MG63 (cell line): ENCODE measurements at places on chromosomes 3 and 15. TPM values are rescaled to one million over a fixed set of nuclear protein-coding genes. Genes with fewer than 3 reads are reported as not detected.
A peak's percentile ranks its signal among the peaks of the same experiment; 100 is the strongest.

- no peak for DNase-seq
Measured at GRCh38 chr3:23341147-23341838, 138.2 kb downstream of the UBE2E2 start.

GRCh38 chr3:53650928-53651661, 156.7 kb downstream of the CACNA1D start:
- DNase-seq, result no peak

PGBD4 gene
- 0.76 and 1.6 TPM in 2 replicates for total RNA-seq

DNA sequence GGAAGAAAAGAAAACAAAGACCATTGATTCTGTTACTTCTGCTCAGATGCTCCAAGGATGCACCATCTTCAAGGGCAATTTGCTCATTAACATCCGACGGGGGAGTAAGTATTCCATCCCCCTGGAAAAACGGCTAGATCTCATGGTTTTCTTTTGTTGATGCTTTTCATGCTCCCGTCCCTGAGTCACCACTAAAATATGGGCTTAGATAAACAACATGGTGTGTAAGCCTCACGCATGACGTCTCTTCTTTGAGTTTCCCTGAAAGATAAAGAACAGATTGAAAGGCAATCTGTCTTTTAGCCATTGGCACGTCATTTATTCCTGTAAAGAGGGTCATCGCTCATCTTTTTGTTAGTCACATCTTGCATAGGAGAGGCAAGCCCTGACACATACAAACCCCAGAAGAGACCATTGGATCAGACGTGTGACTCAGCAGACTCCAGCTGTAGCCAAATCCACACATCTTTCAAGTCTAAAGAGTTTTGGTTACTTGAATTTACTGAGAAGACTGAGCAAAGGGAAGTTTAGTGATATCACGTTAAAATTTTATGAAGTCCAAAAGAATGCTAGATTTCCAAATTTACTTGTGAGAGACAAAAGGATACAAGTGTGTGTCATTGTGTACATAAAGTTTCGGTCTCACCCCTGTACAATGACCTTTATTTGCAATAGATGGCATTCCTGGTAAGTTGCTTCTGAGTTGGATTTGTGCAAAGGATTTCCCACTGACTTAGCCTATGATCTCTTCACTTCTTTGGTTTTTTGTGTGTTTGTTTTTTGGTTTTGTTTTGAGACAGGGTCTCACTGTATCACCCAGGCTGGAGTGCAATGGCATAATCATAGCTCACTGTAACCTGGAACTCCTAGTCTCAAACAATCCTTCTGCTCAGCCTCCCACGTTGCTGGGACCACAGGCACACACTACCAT, 110.5 kb downstream of the PGPEP1L start:
- peak; percentile 88 for DNase-seq

DNA sequence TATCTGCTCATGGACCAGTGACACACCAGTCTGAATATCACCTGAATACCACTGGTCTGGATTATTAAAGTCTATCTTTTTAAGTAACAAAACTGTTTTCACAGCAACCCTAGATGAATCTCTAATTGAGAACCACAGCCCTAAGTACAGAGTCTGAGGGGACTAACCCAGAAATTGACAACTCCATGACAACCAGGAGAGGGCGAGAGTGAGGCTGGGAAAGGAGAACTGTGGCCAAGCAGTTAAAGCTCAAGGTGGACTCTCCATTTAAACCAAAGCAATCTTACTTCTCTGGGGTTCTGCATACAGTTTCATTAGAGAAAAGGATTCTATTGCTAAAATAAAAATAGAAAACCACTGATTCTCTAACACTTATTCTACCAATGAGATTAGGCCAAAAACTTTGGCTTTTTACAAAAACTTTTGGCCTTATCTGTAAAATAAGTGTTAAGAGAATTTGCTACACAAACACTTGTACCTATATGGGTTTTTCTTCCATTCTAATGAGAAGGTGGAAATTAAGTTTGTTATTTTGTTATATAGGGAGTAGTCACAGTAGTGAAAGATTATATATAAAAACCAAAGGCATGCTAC, 11.4 kb downstream of the NEK10 start:
- DNase-seq, result peak; percentile 17

ARNT2 gene
- total RNA-seq, result 7.2 and 7.4 TPM in 2 replicates

BTLA gene
- total RNA-seq, result not detected in 2 replicates

DNA sequence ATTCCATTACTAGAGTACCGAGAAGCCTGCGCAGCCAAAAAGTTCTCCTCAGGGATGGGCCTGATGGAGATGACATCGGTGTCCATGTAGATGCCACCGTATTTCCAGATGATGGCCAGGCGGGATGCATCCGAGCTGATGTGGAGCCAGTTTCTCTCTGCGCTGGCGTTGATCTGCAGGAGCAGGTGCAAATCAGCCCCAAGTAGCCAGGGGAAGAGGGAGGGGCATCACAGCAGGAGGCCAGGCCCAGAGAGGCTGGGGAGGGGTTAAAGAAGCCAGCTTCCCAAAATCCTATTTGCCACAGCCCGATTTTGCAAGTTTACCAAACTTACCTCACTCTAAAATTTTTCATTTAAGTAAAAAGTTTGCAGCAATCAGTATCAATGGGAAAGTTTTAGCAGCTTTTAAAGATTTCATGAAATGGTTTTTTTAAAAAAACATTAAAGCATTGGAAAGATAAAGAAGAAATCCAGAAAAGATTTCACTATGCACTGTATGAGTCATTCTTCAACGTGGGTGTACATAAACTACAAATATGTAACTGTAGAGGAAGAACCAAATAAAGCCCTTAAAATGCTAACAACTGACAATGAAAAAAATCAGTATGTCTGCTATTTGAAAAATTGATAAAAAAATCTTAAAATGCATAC, 7.4 kb downstream of the A4GNT start:
- DNase-seq, result no peak

CADM2 gene
- total RNA-seq, result not detected in 2 replicates

- DNase-seq, result no peak
Measured at GRCh38 chr3:4225005-4225471, 78.1 kb upstream of the SETMAR start.

GRCh38 chr3:39809181-39809994, at the start of gene MYRIP:
Gene MYRIP (plus strand): TSS chr3:39809609. CDS start chr3:39900817, 91,208 bp downstream.
- DNase-seq, result peak; percentile 69

DNA sequence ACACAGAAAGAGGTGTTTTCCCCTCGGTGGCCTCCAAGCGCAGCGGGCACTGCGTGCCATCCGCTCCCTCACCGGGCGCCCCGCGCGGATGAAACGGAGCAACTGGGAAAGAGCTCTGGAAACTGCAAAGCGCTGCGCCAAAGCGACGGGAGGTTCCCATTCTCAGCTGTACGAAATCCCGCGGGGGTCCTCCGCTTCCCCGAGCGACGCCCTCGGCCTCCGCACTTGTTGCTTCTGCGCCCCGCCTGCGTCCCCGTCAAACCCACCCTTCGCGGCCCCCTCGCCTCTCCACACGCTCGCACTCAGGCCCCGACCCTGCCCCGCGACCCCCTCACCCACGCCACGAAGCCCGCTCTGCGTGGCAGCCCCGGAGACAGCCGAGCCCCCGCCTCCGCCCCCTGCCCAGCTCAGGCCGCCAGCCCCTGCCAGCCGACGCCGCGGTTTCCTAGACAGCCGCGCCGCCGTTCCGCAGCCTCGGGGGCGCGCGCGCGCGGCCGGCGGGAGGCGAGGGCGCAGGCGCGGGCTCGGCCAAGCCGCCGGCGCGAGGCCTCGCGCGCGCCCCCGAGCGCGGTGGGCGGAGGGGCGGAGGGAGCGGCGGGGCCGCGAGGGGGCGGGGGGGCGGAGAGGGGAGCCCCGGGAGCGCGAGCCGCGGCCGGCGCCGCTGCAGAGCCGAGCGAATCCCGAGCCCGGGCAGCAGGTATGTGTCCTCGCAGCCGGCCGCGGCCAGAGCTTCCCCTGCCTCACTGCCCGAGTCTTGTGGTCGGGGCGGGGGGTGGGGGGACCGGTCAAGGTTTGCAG, at the start of gene TMEM266:
Gene TMEM266 (plus strand): TSS at position 666 of the 798 bp plus-strand sequence. CDS start 74,279 bp downstream, outside the sequence.
- peak; percentile 47 for DNase-seq

GRCh38 chr15:100696452-100696851, 94.1 kb downstream of the ASB7 start:
- DNase-seq, result no peak

DNA sequence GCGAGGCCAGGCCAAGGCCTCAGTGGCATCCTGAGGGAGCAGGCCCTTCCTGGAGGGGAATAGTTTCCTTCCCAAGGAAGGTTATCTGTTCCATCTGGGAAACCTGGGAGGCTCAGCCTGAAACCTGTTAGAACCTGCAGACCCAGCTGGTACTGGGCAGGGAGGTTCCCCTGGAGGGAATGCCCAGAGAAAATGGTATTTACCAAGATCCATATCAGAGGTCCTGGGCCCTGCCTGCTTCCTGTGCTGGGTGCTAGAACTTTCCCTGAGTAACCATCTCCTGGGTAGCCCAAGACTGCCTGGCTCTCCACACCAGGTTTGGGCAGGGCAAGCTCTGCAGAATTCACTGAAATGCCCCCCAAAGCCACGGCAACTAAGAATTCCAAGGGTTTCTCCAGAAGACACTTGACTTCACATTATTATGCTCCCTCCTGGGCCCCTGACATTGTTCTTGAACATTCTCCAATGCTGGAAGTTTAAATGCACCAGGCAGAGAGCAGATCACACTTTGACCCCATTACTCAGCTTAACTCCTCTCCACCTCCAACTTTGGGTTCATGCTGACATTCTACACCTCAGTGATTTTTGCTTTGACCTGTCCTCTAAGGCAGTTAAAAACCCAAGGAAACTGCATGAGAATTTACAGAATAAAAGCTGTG, 2.0 kb downstream of the CA12 start:
- no peak for DNase-seq

DNA sequence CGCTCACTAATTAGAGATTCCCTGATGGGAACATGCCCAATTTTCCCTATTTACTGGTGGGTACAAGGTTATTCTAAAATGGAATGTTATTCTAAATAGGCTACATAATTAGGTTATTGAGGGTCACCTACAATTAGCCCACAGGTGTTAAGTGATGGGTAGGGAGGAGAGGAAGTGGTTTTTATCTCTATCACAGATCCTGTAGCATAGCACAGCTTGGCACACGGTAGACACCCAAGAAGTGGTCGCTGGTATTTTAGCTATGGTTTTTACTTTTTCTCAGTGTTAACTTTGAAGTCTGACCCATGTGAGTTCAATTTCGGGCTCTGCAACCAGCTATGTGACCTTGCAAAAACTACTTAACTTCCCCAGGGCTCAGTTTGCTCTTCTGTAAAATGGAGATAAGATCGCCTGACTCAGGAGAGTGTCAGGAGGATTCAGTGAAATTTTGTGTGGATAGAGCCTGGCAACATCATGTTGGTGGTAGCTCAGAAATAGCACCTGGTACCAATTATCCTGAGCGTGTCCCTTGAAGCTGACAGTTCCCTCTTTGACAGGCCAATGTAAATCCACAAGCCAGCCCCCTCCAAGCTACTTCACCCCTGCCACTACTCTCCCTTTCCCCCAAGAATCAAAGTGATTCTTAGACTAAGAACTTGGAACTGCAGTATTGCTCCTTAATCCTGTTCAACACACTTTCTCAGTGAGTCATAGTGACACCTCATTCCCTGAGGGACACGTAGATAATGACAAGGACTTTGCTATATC, 8.7 kb upstream of the LMCD1 start:
- DNase-seq, result no peak

CCR2 gene
- total RNA-seq, result not detected in 2 replicates

ITIH1 gene
- not detected in 2 replicates for total RNA-seq

EFHB gene
- not detected in 2 replicates for total RNA-seq

TMEM212 gene
- total RNA-seq, result not detected in 2 replicates

DNA sequence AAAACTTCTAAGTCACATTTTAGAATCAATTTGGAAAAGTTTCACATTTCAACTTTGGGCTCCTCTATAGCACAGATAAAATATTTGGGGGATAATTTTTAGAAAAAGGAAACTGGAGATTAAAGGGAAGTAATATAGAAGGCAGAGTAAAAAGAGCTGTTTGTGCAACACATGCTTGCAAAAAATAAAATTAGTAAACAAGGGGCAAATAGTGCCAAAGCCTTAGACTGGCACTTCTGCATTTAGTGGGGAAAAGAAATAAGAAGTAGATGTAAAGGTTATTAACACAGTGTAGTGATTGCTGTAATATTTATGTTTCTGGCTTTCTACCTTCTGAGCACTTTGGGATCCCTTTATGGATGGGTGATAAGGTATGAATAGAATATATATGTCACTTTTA, 246.6 kb downstream of the CBLB start:
- DNase-seq, result no peak

GRCh38 chr15:91865486-91865885, 12.0 kb downstream of the SLCO3A1 start:
- DNase-seq, result no peak

ITGA11 gene
- total RNA-seq, result 41.0 and 63.4 TPM in 2 replicates

CHRD gene
- total RNA-seq, result 0.03 TPM in 1 of 2 replicates, not detected in the other

GPR149 gene
- not detected in 2 replicates for total RNA-seq

GRCh38 chr3:64289622-64290021, 64.4 kb upstream of the PRICKLE2 start:
- DNase-seq, result no peak

DNA sequence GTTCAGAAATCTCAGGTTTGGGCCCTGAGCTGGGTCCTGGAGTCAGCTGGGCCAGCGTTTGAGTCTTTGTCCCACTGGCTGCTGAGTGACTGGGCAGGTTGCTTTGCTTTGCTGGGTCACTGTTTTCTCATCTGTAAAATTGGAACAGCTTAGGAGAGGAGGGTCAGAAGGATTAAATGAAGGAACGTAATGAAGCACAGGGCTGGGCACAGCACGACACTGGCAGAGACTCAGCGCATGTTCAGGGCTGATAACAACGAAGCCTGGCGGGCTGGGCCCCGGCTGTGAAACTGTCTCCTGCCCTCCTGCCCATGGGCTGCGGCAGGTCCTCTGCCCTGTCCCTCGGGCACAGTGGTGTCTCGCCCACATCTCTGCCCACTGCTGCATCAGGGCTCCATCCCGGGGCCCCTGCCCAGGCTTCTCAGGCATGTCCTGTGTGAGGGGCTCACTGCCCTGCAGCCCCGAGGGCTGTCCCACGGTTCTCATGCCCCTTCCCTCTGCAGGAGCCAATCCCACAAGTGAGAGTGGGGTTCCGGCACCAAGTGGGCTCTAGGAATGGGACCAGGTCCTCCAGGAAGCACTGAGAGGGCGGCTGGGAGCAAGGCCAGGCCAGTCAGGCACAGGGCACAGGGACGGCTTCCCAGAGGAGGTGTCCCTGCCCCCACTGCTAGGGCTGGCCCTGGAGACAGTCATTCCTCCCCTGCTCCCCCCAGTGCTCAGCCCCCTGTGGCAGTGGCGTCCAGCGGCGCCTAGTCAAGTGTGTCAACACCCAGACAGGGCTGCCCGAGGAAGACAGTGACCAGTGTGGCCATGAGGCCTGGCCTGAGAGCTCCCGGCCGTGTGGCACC, 88.0 kb downstream of the TBC1D2B start:
- DNase-seq, result no peak
